ENCODE measurements at places on chromosomes 13 and 19.

GRCh38 chr19:19300613-19301012 is 19.7 kb downstream of the SUGP1 start:
- DNase-seq: no peak

DNA sequence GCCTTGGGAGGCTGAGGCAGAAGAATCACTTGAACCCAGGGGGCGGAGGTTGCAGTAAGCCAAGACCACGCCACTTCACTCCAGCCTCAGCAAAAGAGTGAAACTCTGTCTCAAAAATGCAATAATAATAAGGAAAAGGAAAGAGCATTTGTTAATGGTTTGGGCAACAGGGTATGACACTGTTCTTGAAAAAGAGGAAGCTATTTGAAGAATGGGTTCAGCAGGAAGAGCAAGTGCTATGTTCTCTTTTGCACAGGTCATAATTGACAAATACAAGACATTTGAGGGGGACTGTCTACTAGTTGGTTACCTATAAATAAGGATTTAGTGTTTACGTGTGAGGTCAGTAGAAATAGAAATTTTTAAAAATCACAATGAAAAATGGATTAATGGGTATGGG is 218.3 kb downstream of the DCT start:
- DNase-seq: no peak

- no peak for DNase-seq
Measured at GRCh38 chr19:13033819-13034611, 38.7 kb downstream of the NFIX start.

DNA sequence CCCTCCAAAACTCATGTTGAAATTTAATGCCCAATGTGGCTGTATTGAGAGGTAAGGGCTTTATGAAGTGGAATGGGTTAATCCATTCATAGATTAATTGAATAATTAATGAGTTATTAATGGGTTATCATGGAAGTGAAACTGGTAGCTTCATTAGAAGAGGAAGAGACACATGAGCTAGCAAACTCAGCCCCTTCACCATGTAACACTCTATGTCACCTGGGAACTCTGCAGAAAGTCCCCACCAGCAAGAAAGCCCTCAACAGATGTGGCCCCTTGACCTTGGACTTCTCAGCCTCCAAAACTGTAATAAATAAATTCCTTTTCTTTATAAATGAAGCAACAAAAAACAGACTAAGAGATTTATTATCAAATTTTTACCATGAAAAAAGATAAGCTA is 223.5 kb downstream of the KLF12 start:
- DNase-seq: no peak

DNA sequence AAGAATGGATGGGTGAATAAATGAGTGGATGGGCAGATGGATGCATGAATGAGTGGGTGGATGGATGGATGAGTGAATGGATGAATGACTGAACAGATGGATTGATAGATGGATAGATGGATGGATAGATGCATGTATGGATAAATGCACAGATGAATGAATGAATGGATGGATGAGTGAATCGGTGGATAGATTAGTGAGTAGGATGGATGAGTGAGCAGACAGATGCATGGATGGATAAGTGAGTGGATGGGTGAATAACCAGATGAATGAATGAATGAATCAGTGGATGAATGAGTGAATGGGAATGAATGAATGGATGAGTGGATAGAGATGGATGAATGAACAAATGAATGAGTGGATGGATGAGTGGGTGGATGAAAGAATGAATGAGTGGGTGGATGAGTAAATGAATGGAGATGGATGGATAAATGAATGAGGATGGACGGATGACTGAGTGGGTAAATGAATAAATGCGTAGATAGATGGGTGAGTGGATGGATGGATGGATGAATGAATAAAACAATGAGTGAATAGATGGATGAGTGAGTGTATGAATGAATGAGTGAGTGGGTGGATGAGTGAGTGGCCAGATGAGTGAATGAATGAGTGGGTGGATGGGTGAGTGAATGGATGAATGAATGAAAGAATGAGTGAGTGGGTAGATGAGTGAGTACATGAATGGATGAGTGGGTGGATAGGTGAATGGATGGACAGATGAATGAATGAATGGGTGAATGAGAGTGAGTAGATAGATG is 13.0 kb downstream of the GAS6 start:
- DNase-seq: no peak

GRCh38 chr13:73816702-73817101 is 317.5 kb downstream of the KLF12 start:
- no peak for DNase-seq

DNA sequence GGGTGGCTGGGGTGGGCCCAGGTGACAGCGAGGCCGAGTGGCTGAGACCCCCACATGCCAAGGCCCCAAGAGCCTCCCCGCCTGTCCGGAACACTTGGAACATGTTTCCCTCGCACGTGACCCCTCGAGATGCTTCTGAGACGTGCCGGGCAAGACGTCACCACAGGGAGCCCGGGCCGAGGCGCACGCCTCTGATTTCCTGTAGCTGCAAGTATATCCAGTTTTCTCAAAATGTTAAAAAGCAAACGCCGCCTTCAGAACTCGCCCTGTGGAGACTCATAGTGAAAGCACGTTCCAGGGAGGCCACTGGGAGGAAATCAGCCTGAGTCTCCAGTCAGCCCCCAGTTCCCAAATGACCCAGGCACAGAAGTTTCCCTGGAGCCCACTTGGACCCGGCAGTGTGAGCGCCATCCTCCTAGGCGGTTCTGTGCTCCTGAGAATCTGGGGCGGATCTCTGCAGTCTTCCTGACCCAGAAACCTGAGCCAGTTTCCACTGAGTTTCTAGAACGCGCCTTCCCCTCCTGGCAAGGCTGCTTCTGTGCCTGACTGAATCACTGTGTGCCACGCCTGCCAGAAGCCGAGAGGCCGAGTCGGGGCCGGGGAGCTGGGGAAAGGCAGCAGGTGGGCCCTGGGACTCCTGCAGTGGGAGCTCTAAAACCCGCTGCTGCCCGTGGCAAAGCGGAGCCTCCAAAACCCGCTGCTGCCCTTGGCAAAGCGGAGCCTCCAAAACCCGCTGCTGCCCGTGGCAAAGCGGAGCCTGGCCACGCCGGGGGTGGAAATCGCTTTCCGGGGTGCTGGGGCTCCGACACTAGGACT is 179.3 kb downstream of the KDM4B start:
- no peak for DNase-seq

- DNase-seq: no peak
Measured at GRCh38 chr13:99792079-99792921, 179.3 kb downstream of the ZIC5 start.

DNA sequence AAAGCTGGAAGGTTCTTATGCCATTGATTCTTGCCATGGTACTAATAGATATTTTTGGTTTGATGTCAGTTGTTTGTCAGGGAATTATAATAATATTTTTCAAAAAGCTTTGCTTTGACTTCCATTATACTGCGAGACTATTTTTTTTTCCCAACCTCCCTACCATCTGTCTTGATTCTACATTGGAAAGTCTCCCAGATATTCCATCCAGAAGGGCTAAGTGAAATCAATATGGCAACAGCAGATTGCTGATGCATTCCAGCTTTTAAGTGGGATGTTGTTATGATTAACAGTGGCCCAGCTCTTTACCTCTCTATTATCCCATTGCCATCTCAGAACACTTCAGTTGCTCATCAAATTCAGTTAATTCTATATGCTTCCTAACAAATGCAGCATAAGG is 247.4 kb downstream of the OXGR1 start:
- no peak for DNase-seq

DNA sequence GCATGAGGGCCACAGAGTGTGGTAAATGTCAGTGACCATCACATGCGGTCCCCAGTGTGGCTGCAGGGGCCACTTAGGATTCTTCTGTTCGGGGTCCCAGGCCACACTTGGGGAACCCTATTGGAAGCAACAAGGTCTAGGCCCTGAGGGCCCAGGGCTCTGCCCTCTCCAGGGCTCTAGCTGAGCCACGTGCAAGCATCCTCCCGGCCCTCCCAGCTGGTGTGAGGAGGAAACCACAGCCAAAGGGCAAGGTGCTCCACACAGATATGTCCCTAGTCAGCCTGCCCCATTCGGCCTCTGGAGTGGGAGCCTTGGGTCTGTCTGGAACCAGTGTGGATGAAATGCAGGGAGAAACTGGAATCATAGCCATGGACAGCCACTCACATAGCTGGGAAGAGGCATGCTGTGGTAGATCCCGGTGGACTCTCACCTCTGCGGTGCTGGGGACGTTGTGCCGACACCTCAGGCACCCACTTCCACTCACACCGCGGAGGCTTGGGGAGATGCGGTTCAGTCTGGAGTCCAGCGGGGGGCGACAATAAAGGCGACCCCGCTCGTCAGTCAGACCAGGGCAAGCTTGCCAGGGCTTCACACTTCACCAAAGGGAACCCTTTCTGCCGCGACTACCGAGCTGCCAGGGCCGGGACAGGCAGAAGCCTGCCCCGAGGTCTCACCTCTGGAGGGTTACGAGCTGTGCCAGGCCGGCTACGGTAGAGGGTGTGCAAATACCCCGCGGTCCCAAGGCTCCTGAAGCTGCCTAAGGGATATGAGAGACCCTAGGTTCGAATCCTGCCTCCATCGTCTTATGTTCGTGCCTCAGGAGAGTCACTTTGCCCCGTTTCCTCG is 4.3 kb upstream of the ZNF497 start:
- no peak for DNase-seq

DNA sequence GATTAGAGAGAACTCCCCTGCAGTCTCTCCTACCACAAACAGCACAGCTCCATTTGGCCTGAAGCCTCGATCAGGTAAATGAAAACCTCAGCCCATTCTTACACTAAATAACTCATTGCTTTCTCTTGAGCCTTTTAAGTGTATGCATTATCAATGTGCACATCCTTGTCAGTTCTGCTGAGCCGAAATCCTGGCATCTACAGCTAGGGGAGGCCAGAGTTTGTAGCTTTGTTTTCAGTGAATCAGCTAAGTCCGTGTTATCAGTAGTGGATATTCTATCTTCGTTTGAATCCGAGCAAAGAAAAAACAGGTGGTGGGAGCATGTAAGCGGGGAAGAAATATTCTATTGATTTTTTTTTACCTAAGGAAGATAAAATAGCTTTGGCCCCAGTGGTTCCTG is 84.4 kb downstream of the ESD start:
- DNase-seq: no peak

DNA sequence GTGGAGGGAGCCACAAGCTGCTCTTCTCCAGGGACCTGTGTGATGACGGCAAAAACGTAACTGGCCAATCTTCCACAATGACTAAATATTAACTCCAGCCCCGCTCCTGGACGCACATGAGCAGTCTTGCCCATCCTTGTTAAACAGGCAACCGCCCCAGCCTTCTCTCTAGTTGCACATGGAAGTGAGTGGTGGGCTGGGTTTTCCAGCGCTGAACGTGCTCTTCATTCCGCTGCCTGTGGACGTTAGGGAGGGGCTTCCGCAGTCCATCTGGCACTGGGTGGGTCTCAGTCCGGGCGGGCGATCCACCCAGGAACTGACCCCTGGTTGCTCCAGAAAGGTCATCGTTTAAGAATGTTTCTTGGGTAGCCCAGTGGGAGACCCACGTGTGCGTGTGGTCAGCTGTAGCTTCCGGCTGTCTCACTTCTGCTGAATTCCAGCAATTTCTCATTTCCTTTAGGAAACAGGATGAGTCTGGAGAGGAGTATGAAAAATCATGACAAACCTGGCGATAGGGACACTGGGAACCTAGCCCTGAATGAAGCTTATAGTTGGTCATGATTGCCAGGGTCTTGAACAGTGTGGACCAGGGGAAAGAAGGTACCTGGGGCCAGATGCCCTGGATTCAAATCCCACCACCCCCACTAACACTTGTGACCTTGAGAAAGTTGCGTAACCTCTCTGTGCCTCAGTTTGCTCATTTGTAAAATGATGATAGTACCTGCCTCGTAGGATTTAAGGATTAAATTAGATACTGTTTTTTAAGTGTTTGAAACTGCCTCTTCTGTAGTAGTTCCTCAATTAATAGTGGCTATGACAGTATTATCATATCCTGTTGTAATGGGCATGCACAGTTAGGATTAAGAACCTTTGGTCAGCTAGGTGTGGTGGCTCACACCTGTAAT is 92.6 kb downstream of the SIPA1L3 start:
- no peak for DNase-seq

- no peak for DNase-seq
Measured at GRCh38 chr13:32255724-32256109, 59.4 kb downstream of the ZAR1L start.

DNA sequence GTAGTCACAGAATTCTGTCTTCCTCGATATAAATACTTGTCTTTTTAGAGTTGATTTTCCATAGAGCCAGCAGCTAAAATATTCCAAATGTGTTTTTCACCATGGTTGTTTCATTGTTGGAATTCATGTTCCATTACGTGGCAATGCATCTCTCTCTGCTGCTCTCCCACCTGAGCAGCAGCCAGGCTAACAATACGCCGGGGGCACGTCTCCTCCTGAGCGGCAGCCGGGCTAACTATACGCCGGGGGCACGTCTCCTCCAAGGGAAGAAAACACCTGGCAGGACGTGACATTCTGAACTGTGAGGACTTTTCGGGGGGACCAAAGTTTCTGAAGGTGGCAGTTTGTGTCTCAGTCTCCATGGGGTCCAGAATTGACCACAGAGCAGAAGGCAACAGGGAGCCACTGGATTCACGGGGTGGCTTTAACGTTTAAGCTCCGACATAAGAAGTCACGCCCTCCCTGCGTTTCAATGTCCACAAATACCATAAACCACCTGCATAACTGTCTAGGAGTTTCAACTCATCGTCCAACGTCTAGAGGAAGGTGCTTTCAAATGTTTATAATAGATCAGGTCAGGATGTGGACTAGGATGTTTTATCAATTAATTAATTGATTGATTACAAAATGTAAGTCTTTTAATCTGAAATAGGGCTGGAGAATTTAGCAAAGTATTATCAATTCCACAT is 15.1 kb downstream of the PLPP2 start:
- DNase-seq: no peak

- no peak for DNase-seq
Measured at GRCh38 chr13:50078895-50079654, 63.8 kb downstream of the KCNRG start.

All from stimulated activated CD4-positive, alpha-beta T cell treated with anti-CD3 and anti-CD28 coated beads, TNF-alpha, amount 100 ng/mL, for 24 hours (primary cell).